Spinal cord (tissue), 10 donors: ENCODE measurements at places on chromosomes 1 and 21.

GRCh38 chr1:67372136-67372535, 58.1 kb downstream of the SERBP1 start:
- no peaks in the 10 kb centered on the region for H3K4me1 ChIP-seq
- no peaks in the 10 kb centered on the region for H3K27me3 ChIP-seq
- no peak overlapping the region for H3K4me3 ChIP-seq
- no peaks in the 10 kb centered on the region for H3K36me3 ChIP-seq
- DNase-seq: no peak

DNA sequence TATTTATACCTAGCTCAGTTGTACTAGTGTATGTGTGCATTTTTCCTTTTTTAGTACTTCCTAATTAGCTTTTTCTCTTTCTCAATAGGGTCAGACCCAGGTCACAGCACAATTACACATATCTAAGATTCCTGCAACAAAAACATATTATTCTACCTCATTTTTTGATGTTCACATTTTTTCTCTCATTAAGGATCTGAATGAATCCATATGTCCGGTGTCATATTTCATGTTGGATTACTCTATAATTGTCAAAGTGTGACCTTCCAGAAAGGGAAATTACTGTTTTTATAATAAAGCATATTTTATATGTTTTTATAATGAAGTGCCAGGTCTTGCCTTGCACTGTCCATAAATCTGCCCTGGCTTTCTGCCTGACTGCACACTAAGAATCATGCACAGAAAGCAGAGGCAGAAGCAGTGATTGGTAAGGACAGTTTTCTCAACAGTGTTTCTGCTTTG, 143.7 kb downstream of the KCNT2 start:
- no peaks in the 10 kb centered on the region for H3K4me1 ChIP-seq
- no peak overlapping the region for H3K4me3 ChIP-seq
- DNase-seq: peak; percentile 8
- no peaks in the 10 kb centered on the region for H3K27me3 ChIP-seq
- H3K27ac ChIP-seq: no peak overlapping the region

GRCh38 chr1:213166852-213167251, 115.8 kb downstream of the RPS6KC1 start:
- H3K27ac ChIP-seq: no peak overlapping the region
- DNase-seq: no peak
- H3K36me3 ChIP-seq: no peaks in the 10 kb centered on the region
- H3K4me3 ChIP-seq: no peak overlapping the region

DNA sequence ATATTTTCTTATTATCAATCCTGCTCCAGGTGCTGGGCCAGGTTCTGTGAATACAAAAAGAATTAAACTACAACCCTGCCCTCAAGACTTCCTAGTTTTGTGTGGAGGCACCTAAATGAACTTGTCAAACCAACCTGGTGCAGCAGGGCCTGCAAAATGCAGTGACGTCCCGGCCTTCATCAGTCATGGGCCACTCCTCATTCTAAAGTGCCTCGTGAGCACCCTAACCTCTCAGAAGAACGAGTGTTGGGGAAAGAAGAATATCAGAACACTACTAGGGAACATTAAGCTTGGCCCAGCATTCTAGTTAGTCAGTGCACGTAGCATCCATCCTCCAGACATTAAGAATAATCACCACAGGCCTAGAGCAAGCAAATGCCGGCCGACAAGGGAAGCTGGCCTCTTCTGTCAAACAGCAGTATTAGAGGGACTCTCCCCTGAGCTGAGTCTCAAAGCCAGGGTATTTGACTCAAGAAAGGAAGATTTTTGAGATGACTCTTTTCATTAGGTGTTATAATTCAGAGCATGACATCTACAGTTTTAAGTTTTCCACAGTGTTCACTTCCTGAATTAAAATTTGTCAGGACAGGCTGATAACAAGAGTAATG, 137.9 kb downstream of the SLC45A1 start:
- peak overlapping the region; percentile 29 for H3K27ac ChIP-seq
- no peak overlapping the region for H3K4me3 ChIP-seq
- no peaks in the 10 kb centered on the region for H3K36me3 ChIP-seq
- no peaks in the 10 kb centered on the region for H3K27me3 ChIP-seq

- H3K27ac ChIP-seq: no peak overlapping the region
- H3K4me1 ChIP-seq: peaks cover 20% of the 10 kb centered on the region
- DNase-seq: no peak
- no peak overlapping the region for H3K4me3 ChIP-seq
Measured at GRCh38 chr1:204943495-204943894, 72.8 kb downstream of the NFASC start.

DNA sequence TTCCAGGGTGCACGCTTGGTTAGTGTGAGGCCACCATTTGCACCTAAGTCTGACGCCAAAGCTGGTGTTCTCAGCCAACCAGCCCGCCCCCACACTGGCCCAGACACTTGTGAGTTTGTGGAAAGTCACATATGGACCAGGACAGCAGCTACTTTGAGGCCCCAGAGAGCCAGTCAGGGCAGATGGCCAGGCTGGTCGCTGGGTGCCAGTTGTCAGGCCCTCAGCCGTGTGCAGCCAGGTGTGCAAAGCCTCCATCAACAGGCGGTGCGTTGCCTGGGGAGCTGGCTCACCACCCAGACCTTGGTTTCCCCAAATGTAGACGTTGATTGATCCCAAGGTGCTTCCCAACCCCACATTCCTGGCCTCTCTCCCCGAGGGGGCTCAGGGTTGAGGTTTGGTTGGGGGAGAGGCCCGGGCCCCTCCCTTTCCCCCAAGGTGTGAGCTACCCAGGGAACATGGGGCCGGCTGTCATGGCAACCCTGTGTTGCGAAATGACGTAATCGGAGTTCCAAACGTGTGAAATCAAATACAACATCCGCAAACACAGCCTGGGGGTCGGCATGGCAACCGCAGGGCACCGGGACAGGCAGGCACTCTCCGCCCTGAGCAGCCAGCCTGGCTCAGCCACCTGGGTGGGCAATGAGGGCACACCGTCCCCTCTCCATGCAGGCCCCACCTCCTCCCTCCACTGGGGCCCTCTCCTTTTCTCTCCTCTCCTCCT, 42.2 kb upstream of the WNT4 start:
- peak; percentile 12 for DNase-seq
- peaks cover 9% of the 10 kb centered on the region for H3K4me1 ChIP-seq
- H3K27me3 ChIP-seq: no peaks in the 10 kb centered on the region
- no peak overlapping the region for H3K4me3 ChIP-seq
- H3K27ac ChIP-seq: no peak overlapping the region

DNA sequence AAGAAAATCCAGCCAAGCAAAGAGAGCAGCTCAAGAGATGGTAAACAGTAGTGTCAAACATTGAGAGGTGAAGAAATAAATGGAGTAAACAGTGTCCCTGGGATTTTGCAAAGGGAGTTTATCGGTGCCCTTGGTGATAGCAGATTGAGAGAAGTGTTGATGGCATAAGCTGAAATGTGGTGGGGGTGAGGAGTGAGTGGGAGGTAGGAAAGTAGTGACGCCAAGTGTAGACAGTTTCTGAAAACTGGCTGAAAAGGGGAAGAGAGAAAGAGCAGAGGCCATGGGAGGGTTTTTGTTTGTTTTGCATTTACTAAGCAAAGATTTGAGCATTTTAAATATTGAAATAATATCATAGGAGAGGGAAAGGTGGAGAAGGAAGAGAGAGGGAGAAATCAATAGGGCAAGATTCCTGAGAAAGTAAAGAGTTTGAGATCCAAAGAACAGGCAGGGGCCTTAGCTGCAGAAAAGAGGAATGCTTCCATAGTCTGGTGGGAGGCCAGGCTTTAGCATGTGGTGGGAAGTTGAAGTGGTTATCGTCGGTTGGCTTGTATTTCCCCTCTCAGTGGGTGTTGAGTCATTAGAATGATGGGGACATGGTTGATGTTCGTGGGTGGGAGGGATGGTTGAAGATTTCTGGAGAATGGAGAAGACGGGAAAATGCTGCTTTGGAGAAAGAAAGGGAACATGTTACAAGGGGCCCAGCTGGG, 26.8 kb upstream of the RASAL2 start:
- H3K27ac ChIP-seq: no peak overlapping the region
- no peaks in the 10 kb centered on the region for H3K27me3 ChIP-seq
- no peaks in the 10 kb centered on the region for H3K4me1 ChIP-seq
- no peak overlapping the region for H3K4me3 ChIP-seq
- no peaks in the 10 kb centered on the region for H3K36me3 ChIP-seq

DNA sequence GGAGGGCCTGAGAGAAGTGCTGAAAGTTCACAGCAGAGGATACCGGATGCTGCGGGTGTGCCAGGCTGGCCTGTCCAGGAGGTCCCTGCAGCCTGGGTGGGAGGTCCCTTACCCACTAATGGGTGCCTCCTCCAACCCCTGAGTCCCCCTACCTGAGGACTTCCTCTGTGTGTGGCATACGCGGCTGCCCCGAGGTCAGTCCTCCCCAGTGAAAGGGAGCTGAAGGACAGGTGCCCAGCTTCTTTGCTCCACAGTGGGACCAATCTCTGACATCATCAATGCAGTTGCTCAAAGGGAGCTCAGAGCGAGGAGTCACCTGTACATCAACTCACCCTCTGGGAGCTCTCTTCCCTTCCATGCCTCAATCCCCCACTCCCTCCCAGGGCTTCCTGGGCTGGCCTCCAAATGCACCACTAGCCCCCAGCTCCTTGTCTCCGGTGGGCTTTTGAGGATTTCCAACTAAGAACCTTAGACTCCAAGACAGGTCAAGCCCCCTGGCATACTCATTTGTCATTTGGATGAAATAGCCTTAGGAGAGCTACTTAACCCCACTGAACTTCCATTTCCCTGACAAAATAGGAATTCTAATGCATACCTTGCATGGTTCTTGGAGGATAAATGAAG, 53.9 kb downstream of the PDE9A start:
- H3K4me3 ChIP-seq: no peak overlapping the region
- no peak overlapping the region for H3K27ac ChIP-seq
- H3K27me3 ChIP-seq: no peaks in the 10 kb centered on the region
- H3K4me1 ChIP-seq: peaks cover 39% of the 10 kb centered on the region

DNA sequence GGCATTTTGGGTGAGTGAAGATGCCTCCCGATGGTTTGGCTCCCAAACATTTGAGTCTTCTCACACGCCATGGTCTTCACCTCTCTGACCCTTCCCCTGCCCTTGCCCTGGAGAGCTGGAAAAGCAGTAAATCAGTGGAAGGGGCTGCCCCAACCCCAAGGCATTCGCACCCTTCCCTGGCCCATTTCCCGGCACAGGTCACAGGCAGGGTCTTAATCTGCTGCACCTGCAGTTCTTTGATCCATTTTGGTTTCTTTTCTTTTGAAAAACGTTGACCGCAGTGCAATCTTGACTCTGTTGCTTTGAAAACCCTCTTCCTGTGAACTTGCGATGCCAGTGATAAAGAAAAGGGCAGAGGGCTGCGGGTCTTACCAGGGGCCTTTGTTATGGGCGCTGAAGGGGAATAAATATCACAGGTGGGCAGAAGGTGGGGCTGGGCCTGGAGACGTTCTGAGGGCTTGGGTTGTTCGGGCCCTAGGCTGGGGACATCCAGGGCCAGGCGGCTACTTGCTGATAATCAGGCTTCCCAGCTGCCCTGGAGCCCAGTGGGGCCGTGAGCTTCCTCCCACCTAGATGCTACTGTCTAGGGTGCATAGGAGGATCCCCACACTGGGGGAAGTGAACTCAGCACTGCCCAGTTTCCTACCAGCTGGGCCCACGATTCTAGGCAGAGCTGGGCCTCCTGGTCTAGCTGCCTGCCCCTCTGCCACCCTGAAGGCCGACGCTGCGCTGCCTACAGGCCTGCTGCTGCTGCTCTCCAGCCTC, 38.6 kb upstream of the EPS8L3 start:
- DNase-seq: no peak
- no peaks in the 10 kb centered on the region for H3K27me3 ChIP-seq
- H3K27ac ChIP-seq: peak overlapping the region; percentile 40
- peaks cover 2% of the 10 kb centered on the region for H3K36me3 ChIP-seq
- H3K4me1 ChIP-seq: peaks cover 28% of the 10 kb centered on the region

- no peaks in the 10 kb centered on the region for H3K36me3 ChIP-seq
- no peak overlapping the region for H3K27ac ChIP-seq
- DNase-seq: no peak
- H3K27me3 ChIP-seq: no peaks in the 10 kb centered on the region
- no peaks in the 10 kb centered on the region for H3K4me1 ChIP-seq
Measured at GRCh38 chr1:221886743-221887414, 145.0 kb upstream of the DUSP10 start.

GRCh38 chr1:1591452-1591851, 8.5 kb downstream of the FNDC10 start:
- no peaks in the 10 kb centered on the region for H3K36me3 ChIP-seq
- H3K27me3 ChIP-seq: peaks cover under 1% of the 10 kb centered on the region
- DNase-seq: no peak
- H3K27ac ChIP-seq: no peak overlapping the region

GRCh38 chr1:6486433-6487011, 4.9 kb downstream of the PLEKHG5 start:
- H3K27ac ChIP-seq: no peak overlapping the region
- DNase-seq: peak; percentile 93
- peaks cover 13% of the 10 kb centered on the region for H3K36me3 ChIP-seq
- H3K27me3 ChIP-seq: peaks cover 14% of the 10 kb centered on the region

DNA sequence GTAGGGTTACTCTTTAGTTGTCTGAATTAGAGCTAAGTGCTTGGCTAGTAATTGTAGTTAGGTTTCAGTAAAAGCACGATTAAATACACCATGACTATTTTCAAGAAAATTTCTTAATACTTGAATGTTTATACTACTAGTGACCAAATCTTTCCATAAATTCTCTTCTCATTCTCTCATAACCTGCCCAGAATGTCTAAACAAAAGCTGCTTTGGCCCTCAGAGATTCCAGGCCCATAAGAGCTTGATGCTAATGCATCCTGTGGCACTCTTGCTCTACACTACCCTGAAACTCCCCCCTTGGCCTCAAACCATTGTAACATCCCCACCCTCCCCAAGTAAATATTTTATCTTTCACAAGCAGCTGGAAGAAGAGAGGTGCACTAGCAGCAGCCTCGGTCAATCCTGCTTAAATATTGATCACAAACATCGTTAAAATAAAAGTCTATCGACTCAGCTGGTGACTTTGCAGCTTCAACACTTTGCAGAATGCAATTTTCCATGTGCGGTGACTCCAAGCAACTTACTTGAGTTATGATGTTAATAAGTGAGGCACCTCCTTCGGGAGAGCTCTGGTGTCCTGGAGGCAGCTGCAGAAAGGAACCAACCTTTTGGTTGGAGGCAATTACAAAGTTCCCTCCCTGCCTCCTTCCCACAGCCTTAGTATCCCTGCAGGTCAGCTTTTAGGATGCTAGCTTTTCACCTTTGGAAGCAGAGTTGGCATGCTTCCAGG, 315.6 kb upstream of the PLXNA2 start:
- H3K36me3 ChIP-seq: no peaks in the 10 kb centered on the region
- H3K4me3 ChIP-seq: no peak overlapping the region
- H3K4me1 ChIP-seq: no peaks in the 10 kb centered on the region
- no peak for DNase-seq
- no peak overlapping the region for H3K27ac ChIP-seq
- no peaks in the 10 kb centered on the region for H3K27me3 ChIP-seq

GRCh38 chr1:156608036-156608674, 6.9 kb upstream of the GPATCH4 start:
- no peak overlapping the region for H3K27ac ChIP-seq
- H3K4me1 ChIP-seq: peaks cover 3% of the 10 kb centered on the region
- H3K27me3 ChIP-seq: no peaks in the 10 kb centered on the region
- H3K36me3 ChIP-seq: no peaks in the 10 kb centered on the region
- no peak for DNase-seq
